ENCODE measurements at places on chromosomes 12 and 14.

DNA sequence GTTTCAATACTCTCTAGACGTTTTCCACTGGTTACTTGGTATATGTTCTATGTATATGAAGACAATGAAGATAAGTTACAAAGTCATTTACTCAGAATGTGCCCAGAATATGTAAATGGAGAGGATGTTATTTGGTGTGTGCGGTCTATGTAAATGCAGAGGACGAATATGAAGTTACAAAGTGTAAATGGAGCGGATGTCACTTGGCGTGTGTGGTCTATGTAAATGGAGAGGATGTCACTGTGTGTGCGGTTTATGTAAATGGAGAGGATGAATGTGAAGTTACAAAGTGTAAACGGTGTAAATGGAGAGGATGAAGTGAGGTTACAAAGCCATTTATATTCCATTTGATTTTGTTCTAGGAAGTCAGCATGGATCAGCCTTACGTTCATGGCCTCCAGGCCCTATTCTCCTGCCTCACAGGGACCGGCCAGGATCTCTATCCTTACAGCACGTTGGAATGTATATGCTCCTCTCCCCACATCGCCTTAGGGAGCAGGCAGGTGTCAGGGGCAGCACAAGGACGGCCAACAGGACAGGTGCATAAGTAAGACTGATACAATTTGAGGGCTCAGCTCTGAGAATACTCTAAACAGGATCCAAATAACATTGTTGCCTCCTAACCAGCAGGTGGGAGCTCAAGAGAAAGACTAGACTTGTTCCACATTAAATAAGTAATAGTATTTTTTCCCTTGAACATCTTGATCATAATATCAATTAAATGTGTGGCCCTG is 42.4 kb downstream of the GLRX5 start:
- DNase-seq = no peak

DNA sequence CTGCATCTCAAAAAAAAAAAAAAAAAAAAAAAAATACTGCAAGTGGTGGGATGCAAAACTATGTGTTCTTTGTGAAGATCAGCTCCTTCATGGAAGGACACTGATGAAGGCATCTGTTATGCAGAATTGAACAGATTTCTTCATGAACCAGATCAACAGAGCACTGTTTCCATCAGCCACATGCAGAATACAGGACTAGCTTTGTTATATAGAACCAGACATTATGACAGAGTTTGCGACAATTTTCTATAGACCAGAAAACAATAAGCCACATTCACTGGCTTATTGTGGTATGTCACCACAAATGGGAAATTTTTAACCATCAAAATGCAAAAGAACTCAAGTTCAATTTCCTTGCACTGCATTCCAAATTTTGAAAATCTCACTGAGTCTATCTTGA is 34.7 kb downstream of the CIT start:
- no peak for DNase-seq

DNA sequence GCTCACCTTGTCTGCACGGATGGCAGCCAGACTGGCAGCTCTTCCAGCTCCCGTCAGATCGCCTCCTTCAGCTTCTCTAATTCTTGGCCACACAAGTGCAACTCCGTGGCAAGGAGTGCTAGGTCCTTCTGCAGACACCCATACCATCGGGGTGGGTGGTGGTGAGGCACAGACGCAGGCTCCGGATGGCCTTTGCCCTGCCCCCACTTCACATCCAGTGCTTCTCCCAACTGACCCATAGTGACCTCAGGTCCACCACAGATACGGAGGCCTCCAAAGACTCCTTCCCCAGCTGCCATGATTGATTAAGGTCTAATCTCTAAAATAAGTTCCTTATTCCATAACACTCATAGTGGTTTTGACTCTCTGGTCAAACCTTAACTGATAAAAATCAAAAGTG is 19.9 kb upstream of the CD27 start:
- no peak for DNase-seq

DNA sequence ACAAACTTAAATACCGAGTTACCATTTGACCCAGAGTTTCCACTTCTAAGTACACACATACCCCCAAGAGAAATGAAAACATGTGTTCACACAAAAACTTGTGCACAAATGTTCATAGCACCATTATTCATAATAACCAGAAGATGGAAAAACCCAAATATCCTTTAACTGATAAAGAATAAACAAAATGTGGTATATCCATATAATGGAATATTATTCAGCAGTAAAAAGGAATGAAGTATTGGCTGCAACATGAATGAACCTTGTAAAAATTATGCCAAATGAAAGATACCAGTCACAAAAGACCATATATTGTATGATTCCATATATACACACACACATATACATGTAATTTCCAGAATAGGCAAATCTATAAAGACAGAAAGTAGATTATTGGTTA is 116.4 kb downstream of the TAOK3 start:
- no peak for DNase-seq

GRCh38 chr12:8831116-8831515 is 8.7 kb downstream of the A2ML1 start:
- DNase-seq = no peak

DNA sequence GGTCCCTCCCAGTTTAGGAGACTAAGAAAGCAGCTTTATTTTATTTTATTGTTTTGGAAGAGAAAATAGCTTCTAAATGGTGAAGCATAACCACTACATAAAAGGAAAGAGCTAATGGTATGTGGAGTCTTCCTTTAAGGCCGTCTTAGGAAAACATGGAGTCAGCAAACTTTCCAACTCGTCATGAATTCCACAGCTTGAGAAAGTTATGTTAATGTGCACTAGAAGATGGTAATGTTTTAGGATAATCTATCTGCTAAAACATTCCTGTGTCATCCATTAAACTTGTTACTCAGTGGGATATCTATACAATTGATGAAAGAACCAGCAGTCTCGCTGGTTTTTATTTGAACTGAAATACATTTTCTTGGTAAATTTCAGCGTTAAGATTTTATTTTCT is 448.4 kb upstream of the SEL1L start:
- no peak for DNase-seq

DNA sequence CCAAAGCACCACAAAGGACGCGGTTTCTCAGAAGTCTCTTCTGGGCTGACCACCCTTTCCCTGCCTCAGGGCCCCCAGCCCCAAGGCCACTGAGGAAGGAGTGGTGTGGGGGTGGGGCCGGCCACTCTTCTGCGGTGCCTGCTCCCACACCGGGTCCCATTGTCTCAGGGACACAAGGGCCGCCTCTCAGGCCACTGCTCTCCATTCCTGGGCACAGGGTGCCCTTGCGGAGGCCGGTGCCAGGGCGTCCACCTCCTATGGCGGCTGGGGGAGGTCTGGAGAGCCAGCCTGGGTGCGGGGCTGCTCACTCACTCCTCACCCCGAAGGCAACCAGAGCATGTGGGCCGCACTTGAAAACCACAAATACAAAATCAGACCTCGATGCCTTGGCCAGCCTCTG is 44.1 kb downstream of the PRIMA1 start:
- no peak for DNase-seq

Measured in hematopoietic multipotent progenitor cell treated with erythropoietin and hydrocortisone succinate and interleukin-3 and kit ligand, for 15 days (in vitro differentiated cells).